Activated T-cell treated with anti-CD3 and anti-CD28 coated beads, Interleukin-2, amount 50 U/mL, for 24 hours (primary cell): ENCODE measurements at places on chromosomes 12 and 14.

- DNase-seq, result no peak
These were observed 49.0 kb downstream of the LIMA1 start for GRCh38 chr12:50234347-50234746.

- DNase-seq, result no peak
These were observed 27.9 kb upstream of the DICER1 start for GRCh38 chr14:95185033-95185766.

DNA sequence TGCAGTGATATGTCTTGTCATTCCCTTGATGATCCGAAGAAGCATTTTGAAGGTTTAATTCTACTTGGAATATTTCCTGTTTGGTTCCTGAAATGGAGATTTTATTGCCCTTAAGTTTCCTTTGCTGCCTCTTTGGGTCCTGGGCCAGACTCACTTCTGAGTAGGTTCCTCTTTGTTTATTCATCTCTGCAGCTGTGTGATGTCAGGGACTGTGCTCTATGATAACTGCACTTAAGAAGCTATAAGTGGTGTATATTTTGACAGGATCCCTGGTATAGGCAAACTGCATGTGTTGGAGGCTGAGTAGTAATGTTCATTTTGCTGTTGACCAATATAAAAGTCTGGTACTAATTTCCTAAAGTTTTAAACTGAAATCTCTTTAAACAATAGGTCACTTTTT, at the start of gene KLRC4:
KLRC4 (minus strand) TSS at position 366 of the 400 bp plus-strand sequence; CDS start at position 184, 182 bp downstream.
- no peak for DNase-seq

- DNase-seq, result no peak
These were observed 35.2 kb upstream of the KLRD1 start for GRCh38 chr12:10272467-10272866.

DNA sequence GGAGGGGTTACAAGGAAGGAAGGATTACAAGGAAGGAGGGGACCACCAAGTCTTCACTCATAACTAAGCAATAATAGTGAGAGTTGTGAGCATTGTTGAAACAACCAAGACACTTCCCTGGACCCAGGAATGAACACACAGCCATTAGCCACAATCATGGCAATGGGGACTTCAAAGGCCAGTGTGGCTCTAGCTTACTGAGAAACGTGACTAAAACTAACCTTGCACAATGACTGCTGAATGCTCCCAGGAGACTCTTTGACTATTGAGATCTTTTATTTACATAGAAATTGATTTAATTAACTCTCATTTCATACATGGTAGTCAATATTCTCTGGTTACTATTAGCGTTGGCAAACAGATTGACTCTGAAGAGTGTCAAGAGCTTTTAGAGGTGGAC, 263.0 kb upstream of the SOX5 start:
- DNase-seq, result no peak

- DNase-seq, result no peak
These were observed 1.4 kb downstream of the BICDL1 start for GRCh38 chr12:119990382-119990874.

GRCh38 chr12:69007101-69007854, 74.3 kb upstream of the CPM start:
- DNase-seq, result no peak

GRCh38 chr14:92914087-92914656, 8.8 kb upstream of the CHGA start:
- peak; percentile 48 for DNase-seq

DNA sequence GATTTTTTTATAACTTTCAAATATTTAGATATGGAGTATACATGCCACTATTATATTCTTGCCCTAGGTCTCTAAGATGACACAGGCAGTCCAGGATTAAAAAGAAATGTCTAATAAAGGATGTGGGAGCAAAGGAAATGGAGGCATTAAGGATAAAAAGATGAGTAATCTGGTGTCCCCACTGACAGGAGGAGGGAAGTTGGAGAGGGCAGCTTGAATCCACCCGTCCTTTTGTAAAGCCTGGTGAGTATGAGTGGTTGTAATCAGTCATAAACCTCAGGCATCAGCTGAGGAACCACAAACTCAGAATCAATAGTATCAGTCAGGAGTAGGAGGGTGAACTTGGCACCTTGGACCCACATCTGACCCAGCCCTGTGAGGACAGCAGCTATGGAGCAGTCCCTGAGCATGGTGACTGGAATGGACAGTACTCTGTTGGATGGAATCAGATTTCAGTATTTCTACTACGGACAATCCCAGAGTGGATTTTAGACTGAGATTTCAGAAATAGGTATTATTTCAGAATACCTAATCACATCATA, 100.5 kb downstream of the EXOC5 start:
- DNase-seq, result no peak

DNA sequence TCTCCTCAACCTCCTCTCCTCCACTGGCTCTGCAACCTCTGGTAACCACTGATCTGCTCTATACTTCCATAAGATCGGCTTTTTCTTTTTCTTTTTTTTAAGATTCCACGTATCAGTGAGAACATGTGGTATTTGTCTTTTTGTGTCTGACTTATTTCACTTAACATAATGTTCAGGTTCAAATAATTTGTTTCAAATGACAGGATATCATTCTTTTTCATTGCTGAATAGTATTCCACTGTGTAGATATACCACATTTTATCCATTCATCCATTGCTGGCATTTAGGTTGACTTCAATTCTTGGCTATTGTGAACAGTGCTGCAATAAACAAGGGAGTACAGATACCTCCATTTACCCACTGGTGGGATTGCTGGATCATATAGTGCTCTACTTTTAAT, 40.5 kb downstream of the NCKAP5L start:
- DNase-seq, result no peak

DNA sequence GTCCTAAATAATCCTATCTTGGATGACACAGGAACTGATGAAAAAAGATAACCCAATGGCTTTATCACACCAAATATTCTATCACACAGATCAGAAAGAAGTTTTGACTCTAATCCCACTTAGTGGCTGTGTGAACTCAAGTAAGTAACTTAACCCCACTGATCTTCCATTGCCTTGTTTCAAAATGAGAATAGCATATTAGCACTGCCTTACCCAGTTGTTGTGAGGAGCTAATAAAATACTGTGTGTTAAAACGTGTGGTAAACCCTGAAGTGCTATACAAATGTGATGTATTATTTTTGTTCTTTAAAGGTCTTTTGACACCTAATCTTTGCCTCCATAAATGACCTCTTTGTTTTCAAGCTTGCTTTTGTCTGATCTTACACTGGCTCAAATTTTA, 60.9 kb upstream of the ARID2 start:
- no peak for DNase-seq

DNA sequence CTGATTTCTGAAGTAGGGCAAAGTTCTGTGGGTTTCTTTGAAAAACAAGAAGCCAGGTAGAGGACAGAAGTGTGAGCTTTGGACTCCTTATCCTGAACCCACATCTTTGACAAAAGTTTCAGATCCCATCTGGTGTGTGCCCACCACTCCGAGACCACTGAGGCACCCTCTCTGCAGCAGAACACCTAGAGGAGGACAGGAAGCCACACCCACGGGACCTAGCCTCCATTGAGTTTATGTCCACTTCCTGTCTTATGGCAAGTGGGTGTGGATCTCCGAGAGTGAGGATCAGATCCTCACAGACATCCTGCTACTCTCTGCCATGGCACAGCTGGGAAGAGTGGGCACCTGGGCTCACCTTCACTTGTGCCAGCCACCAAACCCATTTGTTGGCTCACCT, 16.8 kb upstream of the OR6S1 start:
- no peak for DNase-seq

DNA sequence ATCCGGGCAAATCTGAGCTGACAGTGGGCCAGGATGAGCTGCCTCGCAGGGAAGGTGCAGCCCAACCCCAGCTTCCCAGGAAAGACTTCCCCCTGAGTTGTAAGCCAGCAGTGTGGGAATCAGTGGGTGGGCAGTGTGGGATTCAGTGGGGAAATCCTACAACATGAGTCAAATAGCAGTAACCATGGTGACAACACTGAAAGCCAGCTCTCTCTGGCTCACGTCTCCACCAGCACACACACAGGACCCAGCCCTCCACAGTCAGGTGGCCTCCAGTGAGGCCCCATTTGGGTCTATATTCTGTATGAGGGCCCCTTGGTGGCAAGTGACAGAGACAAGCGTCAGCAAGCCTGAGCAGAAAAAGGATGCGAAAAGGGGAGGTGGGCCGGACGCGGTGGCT, 6.0 kb upstream of the LGALS3 start:
- DNase-seq, result no peak

GRCh38 chr12:28582672-28583376, 392.6 kb downstream of the CCDC91 start:
- no peak for DNase-seq

GRCh38 chr14:64504897-64505794, 576 bp downstream of the ZBTB1 start:
- peak; percentile 86 for DNase-seq

DNA sequence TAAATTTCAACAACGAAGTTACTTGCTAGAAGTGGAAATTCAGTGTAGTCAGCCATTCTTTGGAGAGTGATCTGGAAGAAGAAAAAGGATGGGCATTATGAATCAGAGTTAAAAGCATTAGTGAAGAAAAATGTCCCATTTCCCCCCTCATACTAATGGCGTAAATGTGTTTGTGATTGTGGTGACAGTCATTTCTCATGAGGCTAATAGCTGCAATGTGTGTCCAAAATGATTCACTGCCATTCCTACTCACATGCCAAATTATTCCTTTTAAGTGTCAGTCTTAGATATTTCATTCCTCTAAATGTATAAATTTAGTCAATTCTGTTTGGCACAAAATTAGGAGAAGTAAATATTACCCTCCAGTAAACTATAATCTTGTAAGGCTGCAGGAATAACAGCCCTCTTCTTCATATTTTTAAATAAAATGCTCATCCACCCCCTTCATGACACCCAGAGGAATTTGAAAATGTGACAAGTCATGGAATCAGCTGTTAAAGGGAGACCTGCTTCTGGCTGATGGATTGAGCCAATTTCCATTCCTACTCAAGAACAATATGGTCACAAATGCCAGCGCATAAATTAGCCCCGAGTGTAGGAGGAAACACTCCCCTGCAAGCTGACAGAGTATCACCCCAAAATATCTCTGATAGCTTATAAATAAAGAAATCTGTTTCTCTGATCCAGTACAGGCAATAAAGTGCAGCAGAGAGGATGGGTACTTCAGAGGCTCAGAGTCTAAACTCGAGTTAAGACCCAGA, 912.3 kb upstream of the SEL1L start:
- DNase-seq, result no peak

DNA sequence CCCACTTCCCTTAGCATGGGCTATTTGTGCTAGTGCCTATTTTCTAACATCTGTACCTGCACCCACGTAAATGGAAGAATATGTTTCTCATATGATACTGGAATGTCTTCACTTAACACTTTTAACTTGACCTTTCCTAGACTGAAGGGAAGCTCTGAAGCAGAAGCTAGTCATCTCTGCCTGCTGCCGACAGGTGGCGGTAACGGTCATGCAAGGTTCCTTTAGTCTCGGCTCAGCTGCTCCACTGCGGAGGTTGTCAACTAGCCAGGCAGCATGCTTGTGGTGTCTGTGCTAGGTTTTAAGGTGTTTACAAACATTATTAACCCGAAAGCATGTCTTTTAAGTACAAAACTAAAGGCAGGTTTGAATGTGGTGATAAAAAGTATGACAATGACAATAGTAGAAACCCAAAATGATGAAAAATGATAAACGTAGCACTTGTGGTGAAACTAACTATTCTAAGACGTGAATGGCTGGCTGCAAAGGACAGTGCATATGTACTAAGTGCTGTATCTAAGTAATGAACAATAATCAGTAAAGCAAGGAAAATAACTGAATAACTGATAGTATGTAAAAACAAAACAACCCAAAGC, 117.2 kb downstream of the GRIN2B start:
- peak; percentile 63 for DNase-seq

GRCh38 chr12:26149968-26150500, 25.2 kb upstream of the BHLHE41 start:
- no peak for DNase-seq

- no peak for DNase-seq
These were observed 55.2 kb downstream of the SLC25A21 start for GRCh38 chr14:37116933-37117849.

GRCh38 chr12:104275689-104276088, 27.9 kb upstream of the EID3 start:
- no peak for DNase-seq

GRCh38 chr12:24991209-24992049, 42.5 kb upstream of the BCAT1 start:
- no peak for DNase-seq

- DNase-seq, result no peak
These were observed 449.1 kb downstream of the BCL11B start for GRCh38 chr14:98822917-98823316.

GRCh38 chr12:27219693-27220054, 24.4 kb upstream of the STK38L start:
- DNase-seq, result no peak

GRCh38 chr12:116749884-116750283, 11.8 kb downstream of the RNFT2 start:
- no peak for DNase-seq

GRCh38 chr12:26271889-26272492, 76.6 kb downstream of the SSPN start:
- DNase-seq, result no peak

DNA sequence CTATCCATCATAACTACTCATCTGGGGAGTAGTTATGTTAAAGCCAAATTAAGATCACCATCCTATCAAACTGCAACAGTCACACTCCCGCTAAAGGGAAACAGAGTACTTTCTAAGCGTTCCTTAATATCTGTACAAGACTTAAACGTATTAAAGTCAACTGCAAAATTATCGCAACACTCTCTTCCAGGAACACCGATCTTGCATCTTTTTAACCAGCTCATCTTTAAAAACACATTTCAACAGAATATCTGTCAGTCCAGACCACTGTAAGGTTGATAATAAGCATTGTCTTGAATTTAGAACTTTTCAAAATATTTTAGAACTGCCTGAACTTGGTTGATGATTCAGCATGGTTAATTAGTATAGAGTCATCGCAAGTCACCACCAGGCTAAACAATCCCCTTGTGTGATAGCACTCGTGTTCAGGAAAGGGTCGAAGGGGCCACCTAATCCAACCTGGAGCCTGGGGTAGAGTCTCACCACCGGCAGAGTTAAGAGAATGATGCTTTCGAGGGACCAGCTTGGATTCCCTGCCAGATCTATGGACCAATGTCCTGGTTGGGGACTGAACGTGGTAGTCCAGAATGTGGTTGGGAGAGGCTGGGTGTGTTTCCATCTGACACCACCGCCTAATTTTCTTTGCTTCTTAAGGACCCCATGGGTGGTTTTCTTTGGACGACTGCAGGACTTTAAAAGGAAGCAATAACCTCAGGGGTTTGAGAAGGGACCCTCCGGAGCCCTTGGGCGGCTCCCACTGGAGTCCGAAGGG, 890 bp downstream of the SPTLC2 start:
- DNase-seq, result peak; percentile 61

- no peak for DNase-seq
These were observed 180.9 kb downstream of the AEBP2 start for GRCh38 chr12:19620222-19620621.

DNA sequence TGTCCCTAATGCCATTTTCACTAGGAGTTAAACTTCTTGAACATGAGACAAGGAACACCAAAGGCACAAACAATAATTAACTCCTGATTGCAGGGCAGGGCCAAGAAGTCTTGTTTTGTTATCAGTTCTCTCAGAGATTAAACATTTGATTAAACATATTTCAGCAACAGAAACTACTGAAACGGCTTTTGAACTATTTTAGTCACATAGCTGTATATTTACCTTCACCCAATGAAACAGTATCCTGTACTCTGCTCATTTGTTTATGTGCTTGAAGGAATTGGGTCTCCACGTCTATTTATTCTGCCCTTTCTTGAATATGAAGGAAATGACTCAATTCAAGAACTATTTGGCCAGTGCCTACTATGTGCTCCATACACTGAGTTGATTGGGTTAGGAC, 51.3 kb upstream of the PTCSC3 start:
- no peak for DNase-seq

- no peak for DNase-seq
These were observed 11.4 kb upstream of the BDKRB2 start for GRCh38 chr14:96192975-96193805.
